Kidney tubule cell (primary cell): ENCODE measurements at places on chromosomes 5 and 9.
A peak's percentile ranks its signal among the peaks of the same experiment; 100 is the strongest.

DNA sequence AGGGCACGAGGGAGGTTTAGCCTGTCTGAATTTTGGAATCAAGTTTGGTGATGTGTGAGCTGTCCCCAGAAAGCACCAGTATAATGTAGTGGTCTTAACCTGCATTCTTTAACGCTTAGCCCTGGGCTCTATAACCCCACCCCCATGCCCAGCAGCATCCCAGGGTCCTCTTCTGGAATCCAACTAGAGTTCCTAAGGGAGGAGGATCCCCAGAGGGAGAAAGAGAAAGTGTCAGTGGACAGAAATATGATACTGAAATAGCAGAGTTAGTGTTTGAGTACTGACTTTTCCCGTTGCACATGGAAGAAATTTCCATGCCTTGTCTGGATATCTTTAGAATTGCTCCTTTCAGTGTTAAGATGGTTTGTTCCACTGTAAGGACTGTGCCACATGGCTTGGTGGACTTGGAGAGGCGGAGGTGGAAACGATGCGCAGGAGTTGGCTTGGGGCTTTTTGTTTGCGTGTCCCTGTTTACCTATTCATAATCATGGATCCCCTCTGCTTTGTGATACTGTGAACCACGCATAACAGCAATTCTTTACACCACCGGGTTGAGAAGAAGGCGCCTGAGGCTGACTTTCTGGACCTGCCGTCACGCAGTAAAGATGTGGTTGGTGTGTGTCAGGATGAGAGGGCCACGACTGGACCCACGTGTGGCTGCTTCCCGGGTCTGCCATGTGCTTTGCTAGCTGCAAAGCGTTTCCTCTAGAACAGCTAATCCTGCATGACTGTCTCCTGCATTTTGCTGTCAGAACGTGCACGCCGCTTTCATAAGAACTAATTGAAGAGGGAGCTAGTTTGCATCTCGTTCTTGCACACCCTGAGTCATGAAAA is 142.3 kb downstream of the SMARCA2 start:
- peak; percentile 72 for DNase-seq

DNA sequence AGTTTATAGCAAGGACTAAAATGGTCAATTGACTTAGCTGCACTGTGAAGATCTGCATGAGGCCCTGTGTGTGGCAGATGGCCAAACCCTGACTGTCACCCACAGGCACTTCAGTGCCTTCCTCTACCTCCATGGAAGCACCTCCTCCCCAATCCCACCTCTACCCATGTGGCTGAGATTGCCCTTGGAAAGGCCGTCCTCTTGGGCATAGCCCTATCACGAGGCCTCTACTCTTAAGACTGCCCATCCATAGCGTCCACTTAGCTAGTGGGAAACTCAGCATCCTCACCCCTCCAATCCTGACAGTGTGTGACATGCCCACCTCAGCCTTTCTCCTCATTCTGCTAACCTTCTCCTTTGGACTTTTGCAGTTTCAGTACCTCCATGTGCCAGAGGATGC is 510.2 kb downstream of the BNC2 start:
- no peak for DNase-seq

DNA sequence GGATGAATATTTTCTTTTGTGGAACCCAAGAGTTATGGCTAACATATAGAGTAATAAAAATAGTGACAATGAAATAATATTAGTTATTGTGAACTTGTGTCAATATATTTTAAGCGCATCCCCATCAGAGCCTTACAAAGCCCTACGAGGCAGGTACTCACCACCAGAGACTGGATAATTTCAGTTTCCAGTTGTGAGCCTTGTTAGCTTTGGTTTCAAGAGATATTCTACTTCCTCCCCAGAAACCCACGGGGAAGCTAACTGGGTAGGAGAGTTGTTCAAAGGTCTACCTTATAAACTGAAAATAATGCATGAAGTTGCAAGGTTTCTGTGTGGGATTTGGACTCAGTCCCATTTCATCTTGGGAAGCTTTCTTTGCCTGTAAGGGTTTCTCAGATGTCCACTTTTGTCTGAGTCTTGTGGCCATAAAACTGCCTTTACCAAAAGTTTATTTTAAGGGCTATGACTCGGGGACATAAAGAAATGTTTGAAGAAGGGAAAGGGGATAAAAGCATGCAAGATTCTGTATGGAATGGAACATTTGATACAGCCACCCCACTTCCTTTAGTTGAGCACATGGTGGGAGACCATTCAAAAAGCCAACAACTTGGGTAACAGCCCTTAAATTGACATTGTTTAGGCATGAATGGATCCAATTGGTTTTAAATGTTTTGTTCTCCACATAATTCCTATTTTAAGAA is 57.4 kb upstream of the ANKRD55 start:
- DNase-seq = no peak

DNA sequence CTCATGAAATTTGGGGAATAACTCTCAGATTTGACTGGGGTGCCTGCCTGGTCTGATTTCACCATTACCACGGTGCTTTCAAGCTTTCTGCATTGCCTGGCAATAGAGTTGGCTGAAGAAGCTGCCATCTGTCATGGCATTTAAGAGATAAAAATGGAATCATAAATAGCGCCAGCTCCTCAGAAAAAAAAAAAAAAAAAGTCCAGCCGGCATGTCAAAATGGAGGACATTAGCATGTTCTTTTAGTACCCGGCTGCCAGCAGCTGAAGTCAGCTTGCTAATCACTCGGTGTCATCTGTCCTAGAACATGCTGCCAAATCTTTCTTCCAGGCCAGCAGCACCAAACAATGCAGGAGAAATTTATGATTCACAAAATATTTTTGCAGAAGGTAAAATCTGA is 57.7 kb upstream of the CER1 start:
- no peak for DNase-seq

DNA sequence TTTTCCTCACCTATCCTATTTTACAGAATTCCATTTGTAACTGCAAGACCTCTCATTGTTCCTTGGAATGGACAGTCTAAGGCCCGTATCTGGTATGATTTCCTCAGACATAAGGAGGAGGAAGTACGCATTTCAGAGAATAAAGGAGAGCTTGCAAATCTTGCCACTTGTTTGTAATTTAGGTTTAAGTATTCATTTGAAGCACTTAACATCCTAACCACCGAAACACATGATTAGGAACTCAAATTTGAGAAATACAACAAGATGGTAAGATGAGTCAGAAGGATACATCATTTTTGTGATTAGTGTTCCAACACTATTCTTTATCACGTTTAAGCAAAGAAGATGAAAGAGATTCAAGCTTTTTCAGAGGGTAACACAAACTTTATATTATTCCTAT is 3.9 kb upstream of the ZCCHC9 start:
- no peak for DNase-seq

DNA sequence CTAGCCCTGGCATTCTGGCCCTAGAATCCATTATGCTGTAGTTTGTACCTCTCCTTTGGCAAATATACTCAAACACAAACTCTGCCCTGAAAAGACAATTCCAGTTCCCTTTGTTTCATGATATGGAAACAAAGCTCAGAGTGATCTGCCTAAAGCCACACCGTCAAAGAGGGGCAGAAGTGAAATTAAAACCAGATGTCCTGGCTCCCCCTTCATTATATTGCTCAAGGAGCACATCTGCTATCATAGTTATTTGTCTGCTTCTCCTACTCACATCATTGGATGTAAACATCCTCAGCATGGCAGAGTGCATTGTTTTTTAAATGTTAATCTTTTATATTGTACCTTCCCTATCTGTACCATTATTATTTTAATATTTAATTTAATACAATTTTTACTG is 266.7 kb upstream of the SMARCA2 start:
- DNase-seq = no peak

DNA sequence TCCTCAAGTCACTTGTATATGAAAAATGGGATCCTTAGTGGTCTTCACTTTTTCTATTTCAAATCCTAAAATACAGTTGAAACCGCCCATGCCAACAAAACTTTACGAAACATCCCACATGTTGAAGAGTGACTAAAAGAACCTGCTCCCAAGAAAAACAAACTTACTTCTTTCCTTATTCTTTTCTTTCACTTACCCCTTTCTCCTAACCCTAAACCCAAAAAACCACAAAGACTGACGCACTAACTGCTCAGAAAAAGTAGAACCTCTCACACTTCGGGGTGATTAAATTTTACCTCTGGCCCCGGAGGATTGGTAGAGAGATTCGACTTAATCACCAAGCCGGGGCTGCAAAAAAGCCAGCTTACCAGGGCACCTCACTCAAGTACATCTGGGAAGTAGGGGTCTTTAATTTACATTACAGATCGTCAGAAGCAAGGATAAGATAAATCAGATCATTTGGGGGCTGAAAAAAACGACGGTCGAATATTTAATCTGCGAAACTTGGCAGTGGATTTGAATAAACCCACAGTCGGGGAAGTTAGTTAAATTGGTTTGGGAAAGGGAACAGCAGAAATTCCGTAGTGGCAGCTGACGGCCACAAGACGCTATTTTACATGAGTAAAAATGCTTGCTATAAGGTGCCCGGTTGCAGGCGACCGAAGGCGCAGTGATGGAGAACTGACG is 1.3 kb downstream of the CDO1 start:
- no peak for DNase-seq

GRCh38 chr5:83097689-83098231 is 20.4 kb downstream of the XRCC4 start:
- peak; percentile 26 for DNase-seq

DNA sequence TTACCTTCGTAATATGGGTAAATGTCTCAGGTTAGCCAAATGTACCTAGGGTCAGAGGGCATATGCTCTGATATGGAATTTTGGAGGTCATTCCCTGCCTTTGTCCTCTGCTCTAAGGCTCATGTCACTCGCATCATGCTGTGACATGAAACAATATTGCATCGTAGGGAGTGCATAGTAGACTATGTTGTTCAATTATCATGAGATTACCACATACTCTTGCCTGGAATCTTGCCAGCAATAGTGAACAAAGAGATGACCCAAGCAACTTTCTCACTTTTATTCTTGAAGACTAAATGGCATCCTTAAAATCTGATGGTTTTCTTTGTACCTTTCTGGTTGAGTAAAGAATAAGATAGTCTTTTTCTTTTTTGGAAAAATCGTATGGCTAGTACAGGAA is 27.6 kb downstream of the ZNF462 start:
- DNase-seq = no peak

- DNase-seq = no peak
These were observed 394.5 kb upstream of the EDIL3 start for GRCh38 chr5:84779186-84779585.

GRCh38 chr5:152994033-152994680 is 496.3 kb upstream of the GRIA1 start:
- peak; percentile 53 for DNase-seq

GRCh38 chr9:134743853-134744252 is 102.2 kb downstream of the COL5A1 start:
- DNase-seq = no peak

- DNase-seq = no peak
These were observed 163.3 kb downstream of the INSYN2B start for GRCh38 chr5:169817031-169817430.

DNA sequence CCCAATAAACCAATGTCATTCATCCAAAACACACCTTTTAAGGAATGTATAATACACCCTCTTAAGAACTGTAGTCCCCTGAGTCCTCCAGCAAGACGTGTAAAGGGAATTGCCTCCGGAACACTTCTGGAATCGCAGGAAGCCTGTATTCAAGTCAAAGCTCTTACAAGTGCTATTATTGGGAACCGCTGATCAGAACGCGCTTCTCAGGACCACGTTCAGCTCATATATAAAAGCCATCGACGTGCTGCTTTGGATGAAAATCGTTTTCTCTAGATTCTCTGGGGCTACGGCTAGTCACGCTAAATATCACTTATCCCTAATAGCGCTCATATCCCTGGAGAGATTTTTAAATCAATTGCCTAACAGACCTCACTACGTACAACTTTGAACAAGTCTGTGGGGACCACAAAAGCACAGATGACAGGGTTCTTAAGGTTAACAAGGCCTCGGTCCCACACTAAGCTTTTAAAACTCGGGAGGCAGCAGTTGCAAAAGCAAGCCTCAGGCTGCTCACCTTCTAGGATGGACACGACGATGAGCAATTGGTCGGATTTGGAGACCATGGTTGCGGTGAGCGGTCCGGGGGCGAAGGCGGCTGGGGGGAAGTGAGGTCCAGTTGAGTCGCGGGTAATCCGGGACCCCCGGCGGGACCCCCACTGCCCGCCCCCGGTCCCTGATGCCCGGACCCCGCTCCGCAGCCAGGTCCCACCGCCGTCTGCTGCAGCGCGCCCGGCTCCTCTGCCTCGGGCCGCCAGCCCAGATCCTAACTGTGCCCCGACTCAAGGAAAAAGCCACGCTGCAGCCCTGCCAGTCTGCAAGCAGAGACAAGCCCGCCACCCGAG is 548 bp downstream of the CEP120 start:
- DNase-seq = peak; percentile 42

GRCh38 chr9:129518074-129518473 is 102.8 kb downstream of the C9orf50 start:
- DNase-seq = no peak

- peak; percentile 97 for DNase-seq
These were observed 240.7 kb upstream of the NREP start for GRCh38 chr5:111997711-111998110.

DNA sequence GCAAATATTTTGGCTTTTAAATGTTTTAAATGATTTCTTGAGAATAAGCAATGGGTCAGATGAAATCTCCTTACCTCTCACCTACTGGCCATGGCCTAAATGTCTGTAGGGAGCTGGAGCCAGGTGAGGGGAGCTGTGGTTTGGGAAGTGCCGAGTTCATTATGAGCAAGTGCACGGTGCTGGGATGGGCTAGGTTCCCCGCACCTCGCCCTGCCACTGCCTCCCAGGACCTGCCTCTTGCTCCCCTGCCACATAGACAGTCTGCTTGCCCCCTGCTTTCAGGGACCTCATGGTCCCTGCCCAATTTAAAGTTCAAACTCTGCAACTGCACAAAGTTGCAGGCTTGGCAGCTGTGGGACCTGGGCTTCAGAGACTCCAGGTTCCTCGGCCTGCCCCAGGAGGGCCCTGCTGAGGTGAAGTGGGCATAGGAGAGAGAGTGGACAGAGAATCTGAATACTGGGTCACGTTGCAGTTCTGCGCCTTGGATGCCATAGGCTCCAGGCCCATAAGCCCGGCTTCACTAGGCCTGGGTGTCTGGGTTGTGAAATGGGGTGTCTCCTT is 5.4 kb downstream of the OR13J1 start:
- DNase-seq = no peak

- no peak for DNase-seq
These were observed 16.6 kb downstream of the POU5F2 start for GRCh38 chr5:93724791-93725190.

- no peak for DNase-seq
These were observed 120.5 kb downstream of the ADAMTS2 start for GRCh38 chr5:179224741-179225140.

GRCh38 chr9:131744171-131744719 is 4.4 kb upstream of the RAPGEF1 start:
- DNase-seq = peak; percentile 45

GRCh38 chr9:1052365-1053281 is 2.5 kb downstream of the DMRT2 start:
- DNase-seq = no peak
